ENCODE measurements at places on chromosomes 12 and 14.

DNA sequence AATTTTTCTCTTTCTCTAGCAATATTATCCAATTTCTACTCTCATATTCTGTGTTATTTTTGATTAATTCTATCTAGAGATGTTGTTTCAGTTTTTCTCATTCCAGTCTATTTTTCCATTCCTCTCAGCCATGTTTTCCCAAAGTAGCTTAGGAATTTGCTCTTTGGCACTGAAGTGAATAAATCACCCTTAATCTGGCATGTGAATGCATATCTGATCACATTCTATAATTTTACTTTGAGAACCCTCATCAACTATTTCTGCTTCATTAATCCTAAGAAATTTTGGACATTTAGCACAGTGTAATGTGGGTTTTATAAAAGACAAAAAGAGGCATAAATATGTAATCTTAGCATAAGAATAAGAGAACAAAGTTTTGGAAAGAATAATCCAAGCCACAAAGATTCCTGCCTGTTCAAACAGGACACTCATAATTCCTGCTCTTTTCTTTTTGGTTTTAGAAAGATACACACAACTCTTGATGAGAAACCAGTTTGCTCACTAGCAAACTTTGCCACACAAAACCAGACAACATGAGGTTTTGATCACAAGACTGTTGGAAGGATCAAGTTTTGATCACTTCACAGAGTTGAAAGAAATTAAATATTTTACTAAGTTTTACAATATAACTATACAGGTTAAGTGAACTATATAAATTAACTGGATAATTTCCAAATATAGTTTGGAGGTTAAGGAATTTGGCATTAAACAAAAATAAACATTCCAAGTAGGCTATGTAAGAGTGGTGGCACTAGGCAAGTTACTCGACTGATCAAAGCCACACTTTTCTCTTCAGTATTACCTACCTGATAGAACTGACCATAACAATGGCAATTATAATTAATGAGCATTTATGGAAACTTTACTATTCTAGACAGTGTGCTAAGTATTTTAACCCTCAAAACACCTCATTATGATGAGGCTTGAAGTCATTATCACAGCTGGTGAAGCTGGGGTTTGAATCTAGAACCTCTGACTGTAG, 226.6 kb upstream of the TMTC1 start:
- peak; percentile 68 for DNase-seq

DNA sequence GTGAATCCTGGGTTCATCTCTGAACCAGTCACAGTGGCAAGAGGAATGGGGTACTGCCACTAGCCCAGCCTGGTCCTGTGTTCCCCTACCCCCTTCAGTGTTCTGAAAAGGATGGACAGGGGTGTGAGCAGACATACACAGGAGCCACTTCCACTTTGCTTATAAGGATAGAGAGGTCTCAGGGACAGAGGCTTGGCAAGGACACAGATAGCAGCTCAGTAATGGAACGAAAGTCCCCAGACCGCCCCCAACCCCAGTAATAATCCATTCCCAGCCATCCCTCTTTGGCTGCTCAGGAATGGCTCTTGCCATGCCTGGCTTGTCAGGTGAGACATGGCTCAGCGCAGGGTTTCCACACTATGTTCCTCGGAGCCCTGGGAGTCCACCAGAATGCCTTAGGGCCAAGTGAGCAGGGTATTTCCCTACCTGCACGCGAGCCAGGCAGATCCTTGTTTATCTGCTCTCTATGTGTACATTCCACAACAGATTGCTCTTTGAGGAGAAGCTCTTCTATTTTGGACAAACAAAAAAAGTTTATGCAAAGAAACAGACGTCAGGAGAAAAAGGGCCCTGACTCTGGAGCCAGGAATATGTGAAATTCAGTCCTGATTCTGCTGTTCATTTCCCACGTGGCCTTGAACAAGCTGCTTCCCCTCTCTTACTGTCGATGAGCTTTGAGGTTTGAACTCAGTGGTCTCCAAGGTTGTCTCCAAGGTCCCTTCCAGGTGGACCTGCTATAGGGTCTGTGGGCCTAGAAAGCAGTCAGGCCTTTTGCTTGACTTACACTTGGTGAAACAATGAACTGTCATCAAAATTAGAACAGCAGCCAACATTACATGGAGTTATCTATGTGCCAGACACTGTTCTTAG, 10.0 kb downstream of the UBE3B start:
- DNase-seq, result no peak

- peak; percentile 89 for DNase-seq
These were observed 244.1 kb downstream of the FBXL14 start for GRCh38 chr12:1350055-1350933.

DNA sequence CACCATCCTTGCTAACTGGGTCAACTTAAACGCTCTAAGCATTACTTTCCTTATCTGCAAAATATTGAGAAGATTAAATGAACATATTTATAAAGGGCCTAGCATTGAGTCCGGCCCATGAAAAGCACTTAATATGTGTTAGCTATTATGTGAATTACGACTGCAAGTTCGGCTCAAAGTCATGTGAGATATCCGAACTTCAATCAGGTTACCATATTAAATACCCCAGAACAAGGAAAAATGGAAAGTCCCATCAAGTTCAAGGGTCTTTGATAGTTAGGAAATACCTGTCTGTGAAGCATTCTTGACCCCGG, 487 bp upstream of the NRDE2 start:
- DNase-seq, result peak; percentile 7

- DNase-seq, result no peak
These were observed 172.9 kb upstream of the PRICKLE1 start for GRCh38 chr12:42762395-42762925.

- DNase-seq, result peak; percentile 82
These were observed 178.1 kb upstream of the DDHD1 start for GRCh38 chr14:53331247-53331646.

- no peak for DNase-seq
These were observed 1.2 kb downstream of the SART3 start for GRCh38 chr12:108559748-108560147.

DNA sequence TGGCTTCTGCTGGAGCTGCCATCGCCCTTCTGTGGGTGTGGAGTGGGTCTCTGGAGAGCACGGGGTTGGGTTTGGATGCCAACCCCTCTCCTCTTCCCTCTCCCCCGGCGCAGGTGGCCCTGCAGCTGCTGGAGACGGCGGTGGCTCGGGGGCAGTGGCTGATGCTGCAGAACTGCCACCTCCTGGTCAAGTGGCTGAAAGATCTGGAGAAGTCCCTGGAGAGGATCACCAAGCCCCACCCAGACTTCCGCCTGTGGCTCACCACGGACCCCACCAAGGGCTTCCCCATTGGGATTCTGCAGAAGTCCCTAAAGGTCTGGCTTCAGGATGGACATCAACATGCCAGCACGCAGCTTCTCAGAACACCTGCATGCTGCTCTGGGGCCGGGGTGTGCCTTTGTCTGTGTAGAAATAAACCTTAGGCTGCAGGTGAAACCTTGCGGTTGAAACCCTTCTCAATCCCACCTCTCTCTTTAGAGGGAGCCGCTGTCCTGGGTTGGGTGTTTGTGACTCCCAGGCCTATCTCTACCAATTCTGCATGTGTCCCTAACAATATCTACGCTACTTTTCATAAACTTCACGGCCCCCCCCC, 44.3 kb downstream of the CCDC92 start:
- no peak for DNase-seq

GRCh38 chr14:93821051-93821450, 32.8 kb upstream of the PRIMA1 start:
- DNase-seq, result no peak
